Activated CD4-positive, alpha-beta T cell treated with anti-CD3 and anti-CD28 coated beads, Interleukin-2, amount 50 U/mL, for 24 hours (primary cell): ENCODE measurements at places on chromosomes 2 and 18.

GRCh38 chr2:232013701-232014353, 52.3 kb downstream of the DIS3L2 start:
- no peak for DNase-seq

DNA sequence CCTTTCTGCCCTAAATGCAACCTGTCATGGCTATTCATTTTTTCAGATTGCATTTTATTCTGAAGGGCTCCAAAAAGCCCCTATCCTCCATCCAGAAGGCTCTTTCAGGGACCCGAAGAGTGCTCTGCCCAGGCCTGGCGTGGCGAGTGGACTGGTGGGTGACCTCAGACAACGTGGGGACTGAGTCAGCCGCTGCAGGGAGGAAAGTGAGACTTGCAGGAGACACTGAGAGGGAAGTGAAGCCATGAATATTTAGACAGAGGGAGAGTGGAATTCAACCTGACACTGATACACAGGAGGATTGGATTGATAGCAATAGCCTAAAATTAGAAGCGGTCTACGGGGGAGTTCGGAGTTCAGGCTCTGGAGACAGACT, 63.6 kb upstream of the SIX2 start:
- DNase-seq, result no peak

GRCh38 chr2:109164739-109165221, 35.8 kb downstream of the SH3RF3 start:
- no peak for DNase-seq

DNA sequence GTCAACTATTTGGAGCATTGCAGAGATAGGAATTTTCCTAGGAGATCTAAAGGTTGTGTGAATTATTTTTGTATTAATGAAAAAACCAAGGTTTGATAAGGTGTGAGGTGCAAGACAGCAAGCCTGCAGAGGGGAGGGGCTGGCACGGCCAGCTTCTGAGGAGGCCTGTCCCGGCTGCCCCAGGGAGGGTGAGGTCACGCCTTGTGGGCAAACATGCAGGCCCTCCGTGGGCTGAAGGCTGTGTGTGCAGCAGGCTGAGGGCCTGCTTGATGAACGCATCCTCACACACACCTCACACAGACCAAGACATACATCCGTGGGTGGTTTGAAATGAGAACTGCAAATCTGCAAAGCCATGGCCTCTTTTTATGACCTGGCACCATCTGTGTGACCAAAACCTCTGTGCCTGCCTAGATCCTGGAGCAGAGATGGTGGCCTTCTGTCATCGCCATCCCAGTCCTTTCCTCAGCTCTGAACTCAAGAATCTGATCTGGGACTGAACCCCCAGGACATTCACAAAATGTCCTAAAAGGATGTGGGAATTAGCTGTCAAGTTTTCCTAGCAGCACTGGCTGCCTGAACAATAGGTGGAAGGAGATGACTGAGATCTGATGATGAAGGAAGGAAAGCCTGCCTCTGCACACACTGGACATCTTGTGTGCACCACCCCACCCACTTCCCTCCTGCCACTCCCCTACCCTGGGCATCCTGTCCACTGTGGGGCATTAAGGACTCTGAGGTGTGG, 102.4 kb upstream of the MGAT4A start:
- no peak for DNase-seq

- DNase-seq, result no peak
These were observed 906.0 kb upstream of the CHAC2 start for GRCh38 chr2:52861596-52861995.

- no peak for DNase-seq
These were observed 130.1 kb downstream of the SMAD7 start for GRCh38 chr18:48820483-48821250.

DNA sequence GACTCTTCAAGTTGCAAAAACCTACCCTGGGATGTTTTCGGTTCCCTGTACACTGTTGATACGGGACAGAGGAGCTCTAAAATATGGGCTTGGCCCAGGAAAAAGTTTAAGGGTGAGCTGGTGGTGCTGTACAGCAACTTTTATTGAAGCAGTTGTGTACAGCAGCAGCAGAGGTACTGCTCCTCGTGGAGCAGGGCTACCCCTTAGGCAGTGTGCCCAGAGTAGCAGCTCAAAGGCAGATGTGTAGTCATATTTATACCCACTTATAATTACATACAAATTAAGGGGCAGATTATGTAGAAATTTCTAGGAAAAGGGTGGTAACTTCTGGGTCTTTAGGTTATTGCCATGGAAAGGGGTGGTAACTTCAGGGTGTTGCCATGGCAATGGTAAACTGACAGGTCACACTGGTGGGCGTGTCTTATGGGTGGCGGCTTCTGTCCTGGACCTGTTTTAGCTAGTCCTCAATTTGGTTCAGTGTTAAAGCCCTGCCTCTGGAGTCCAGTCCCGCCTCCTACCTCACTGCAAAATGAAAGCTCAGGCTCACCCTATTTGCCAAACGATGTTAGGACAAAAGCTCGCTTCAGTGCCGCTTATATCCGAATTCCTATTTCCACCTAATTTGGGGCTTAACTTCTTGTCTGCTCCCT, 203.2 kb downstream of the ETAA1 start:
- no peak for DNase-seq

DNA sequence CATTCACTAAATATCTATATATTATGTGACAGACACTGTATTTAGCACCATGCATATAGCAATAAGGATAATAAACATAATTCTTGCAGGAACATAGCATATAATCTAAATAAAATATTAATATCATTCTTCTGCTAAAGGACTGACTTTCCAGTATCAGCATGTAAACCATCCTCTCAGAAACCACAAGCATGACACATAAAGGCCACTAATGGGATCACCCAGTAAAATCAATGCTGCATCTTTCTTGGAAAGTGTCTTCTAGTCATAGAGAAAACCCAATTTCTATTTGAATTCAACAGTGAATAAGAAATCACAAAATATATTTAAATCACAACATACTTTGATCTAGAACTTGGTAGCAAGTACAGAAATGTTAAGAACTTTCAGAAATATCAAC, 5.8 kb upstream of the LRP1B start:
- DNase-seq, result no peak

- no peak for DNase-seq
These were observed 27.4 kb upstream of the PTH2R start for GRCh38 chr2:208379192-208379591.

GRCh38 chr2:168671932-168672331, 130.5 kb upstream of the NOSTRIN start:
- DNase-seq, result no peak
